ENCODE measurements at places on chromosomes 2 and 18. TPM values are rescaled to one million over a fixed set of nuclear protein-coding genes. Genes with fewer than 3 reads are reported as not detected.

Gene CXCR4
- total RNA-seq = 311 TPM

Gene GALNT14
- total RNA-seq = not detected

Gene SOX11
- total RNA-seq = not detected

Gene NR4A2
- total RNA-seq = under 0.01 TPM

Gene CHRND
- not detected for total RNA-seq

Gene AOX1
- 10.1 TPM for total RNA-seq

Gene GALNT13
- 2.3 TPM for total RNA-seq

Gene CHRNG
- total RNA-seq = not detected

Gene CDK15
- not detected for total RNA-seq

Gene ALPP
- total RNA-seq = not detected

Gene CRYBA2
- total RNA-seq = not detected

Gene CTNNA2
- total RNA-seq = not detected

Gene ZNF521
- total RNA-seq = 324 TPM

Gene HAAO
- total RNA-seq = not detected

Gene CRIM1
- total RNA-seq = 1,217 TPM

Gene ORC2
- total RNA-seq = 23.4 TPM

Gene SLC5A7
- not detected for total RNA-seq

Gene GREB1L
- 6.0 TPM for total RNA-seq

Gene NT5C1B
- not detected for total RNA-seq

Gene UGT1A4
- not detected for total RNA-seq

Gene KIF5C
- total RNA-seq = 0.29 TPM

Gene B4GALT6
- 17.1 TPM for total RNA-seq

Gene CRYGD
- total RNA-seq = not detected

Gene PJVK
- 0.98 TPM for total RNA-seq

Gene PLEKHH2
- total RNA-seq = 0.33 TPM

Gene RPRM
- total RNA-seq = not detected

Gene GPR35
- 0.33 TPM for total RNA-seq

Gene KLHL14
- under 0.01 TPM for total RNA-seq

Gene ABCB11
- total RNA-seq = 0.98 TPM

Gene C2orf66
- under 0.01 TPM for total RNA-seq

Gene UGT1A5
- not detected for total RNA-seq
